ENCODE measurements at places on chromosomes 13 and 19.
A peak's percentile ranks its signal among the peaks of the same experiment; 100 is the strongest.

DNA sequence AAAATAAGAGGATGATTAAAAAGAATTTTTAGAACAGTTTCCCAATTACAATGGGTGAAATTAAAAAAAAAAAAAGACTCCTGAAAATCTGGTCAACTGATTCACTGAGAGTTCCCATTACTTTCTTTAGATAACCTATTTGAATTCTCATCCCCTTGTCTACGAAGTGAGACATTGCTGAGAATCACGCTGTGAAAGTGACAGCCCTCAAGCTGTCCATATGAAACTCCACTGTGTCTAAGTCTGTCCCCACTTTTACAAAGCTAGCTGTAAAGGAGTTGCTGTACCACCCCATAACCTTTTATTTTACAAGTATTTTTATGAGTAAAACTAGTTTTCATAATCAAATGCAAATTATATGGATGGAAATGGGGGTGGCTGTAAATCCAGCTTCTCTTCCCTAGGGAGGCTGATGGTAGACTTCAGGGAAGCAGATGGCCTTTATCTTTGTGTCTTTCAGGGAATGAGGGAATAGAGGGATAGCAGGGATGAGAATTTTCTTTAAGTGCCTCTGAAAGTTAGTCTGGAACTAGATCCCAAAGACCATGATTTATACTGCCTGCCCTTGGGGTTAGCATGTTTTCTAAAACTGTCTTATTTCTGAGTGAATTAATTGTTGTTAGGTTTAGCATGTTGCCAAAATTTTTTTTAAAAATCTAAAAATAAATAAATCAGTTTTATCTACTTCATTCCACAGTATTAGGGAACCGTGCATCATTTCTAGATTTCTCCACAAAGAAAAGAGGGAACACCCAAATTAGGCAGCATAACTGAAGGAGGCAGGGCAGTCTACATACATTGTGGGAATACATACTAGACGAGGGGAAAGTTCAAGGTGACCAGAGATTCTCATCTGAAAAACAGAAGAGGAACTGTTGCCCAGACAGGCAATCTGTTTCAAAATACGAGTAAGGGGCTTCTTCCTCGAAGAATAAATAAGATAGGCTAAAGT lies 1219.1 kb downstream of the UQCRFS1 start:
- DNase-seq = no peak

DNA sequence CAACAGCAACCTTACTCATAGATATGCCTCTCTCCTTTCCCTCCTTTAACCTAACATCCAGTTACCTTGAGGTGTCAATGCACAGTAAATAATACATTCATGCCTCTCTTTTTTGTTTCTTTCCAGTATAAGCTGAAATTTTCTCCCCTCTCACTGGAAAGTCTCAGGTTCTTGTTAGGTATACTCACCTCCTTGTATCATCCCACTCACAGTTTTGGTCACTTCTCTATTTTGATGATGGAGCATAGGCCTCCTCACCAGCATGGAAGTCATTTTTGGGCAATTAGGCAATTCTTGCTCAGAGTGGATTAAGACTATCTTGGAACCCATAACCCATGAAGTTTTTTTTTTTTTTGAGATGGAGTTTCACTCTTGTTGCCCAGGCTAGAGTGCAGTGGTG lies 5.7 kb upstream of the LGALS14 start:
- no peak for DNase-seq

GRCh38 chr13:100088273-100088643 lies 635 bp upstream of the PCCA start:
- DNase-seq = peak; percentile 53

- no peak for DNase-seq
Observed at GRCh38 chr13:24127116-24127631, 33.3 kb upstream of the SPATA13 start.

DNA sequence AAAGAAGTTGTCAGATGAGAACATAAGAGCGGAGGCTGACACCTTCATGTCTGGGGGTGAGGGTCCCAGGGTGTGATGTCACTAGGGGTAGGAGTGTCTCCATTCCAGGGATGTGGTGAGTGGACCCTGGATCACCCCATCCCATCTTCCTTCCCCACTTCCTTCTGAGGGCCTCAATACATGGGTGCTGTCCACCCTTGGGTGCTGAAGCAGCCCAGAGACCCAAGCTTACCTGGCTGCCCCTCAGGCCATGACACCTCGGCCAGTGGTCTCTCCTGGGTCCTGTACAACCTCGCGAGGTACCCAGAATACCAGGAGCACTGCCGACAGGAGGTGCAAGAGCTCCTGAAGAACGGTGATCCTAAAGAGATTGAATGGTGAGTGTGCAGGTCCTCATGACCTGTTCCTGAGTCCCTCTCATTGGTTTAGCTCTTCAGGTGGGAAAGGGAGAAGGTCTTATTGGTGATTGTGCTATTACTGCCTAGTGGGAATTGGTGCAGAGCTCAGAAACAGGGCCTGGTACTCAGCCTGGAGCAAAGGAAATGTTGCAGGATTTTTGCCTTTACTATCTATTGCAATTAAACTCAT lies 37.7 kb upstream of the CYP4F8 start:
- DNase-seq = no peak

- no peak for DNase-seq
Observed at GRCh38 chr13:90511903-90512302, 835.6 kb upstream of the MIR17HG start.

Measured in NCI-H82 (cell line).